Head of caudate nucleus (tissue), 42 donors: ENCODE measurements at places on chromosomes 2 and 18.

DNA sequence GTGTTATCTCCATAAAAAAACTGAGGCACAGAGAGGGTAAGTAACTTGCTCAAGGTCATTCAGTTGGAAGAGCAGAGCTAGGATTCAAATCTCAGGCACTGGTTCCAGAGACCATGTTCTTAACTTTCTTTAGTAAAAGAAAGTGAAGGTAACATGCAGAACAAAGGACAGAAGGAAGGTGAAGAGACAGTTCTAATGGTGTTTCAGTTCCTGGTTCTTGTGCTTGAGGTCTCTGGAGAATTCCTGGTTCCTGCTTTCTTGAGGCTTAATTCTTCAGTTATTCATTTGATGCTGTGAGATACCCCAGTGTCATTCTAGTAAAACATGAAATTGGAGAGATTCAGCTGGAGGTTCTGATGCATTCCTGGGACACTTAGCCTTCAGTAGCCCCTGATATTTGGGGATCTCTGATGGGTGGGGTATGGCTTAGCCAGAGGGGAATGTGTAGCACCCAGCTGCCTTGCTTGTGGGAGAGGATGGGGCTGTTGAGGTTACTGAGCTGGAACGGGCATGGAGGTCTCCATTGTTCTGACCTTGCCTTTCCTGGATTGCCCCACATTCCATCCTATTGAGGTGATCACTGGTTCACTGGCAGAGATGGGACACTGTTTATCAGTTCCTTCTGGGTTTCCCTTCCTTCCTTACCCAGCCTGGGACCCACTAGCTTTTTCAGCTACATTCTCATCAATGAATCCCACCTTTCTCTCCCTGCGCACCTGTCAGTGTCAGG is 46.8 kb downstream of the SEMA4F start:
- DNase-seq: no peak

DNA sequence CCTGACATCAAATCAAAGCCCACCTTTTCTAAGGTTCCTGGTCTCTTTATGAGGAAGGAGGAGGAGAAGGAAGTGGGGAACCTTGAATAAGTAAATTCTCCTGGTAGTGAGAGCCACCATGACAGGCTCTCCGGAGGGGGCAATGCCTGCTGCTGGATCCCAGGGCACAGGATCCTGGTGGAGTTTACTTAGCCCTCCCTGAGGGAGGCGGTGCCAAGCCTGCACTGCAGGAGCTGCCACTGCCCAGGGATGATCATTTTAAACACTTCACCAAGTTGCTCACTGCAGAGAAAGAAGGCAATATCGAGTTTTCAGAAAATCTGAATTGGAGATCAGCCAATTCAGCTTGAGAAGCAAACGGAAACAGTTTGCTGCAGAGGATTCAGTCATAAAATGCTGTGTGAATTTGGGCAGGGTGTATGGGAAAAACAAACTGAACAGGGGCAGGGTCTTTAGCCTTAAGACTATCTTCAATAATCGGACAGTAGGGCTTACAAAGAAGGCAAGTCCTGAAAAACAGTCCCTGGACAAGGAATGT is 200.7 kb downstream of the RAD51AP2 start:
- DNase-seq: no peak

GRCh38 chr2:85708641-85709040 is 14.5 kb downstream of the GNLY start:
- no peak for DNase-seq

- no peak for DNase-seq
These were observed 190.1 kb upstream of the GLI2 start for GRCh38 chr2:120545521-120546047.

GRCh38 chr18:27040796-27041195 is 144.3 kb downstream of the CHST9 start:
- no peak for DNase-seq

- no peak for DNase-seq
These were observed 706.1 kb upstream of the HS6ST1 start for GRCh38 chr2:129024796-129025195.

- DNase-seq: no peak
These were observed 44.4 kb upstream of the CCDC68 start for GRCh38 chr18:55003695-55004094.

DNA sequence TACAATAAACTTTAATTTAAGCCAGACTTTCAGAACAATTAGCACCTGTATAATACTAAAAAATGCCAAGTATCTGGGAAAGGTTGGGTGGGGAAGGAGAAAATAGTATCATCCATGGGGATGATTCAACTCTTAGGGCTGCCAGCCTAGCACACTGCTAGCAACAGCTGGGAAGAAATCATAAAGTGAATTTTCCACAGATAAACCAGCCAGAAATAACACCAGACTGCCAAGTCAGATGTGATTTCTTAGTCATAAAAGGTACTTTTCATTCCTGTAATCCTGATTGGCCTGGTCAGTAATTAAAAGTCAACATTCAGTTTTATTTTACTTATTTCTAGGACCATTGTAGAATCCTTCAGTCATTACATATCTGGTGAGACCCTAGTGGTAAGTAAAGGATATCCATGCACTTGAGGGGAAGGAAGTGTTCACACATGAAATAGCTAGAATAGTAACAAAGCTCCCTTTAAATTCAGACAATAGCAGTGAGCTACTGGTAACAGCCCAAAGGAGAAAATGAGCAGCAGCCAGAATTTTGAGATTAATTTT is 59.4 kb downstream of the LIMS1 start:
- DNase-seq: no peak

- DNase-seq: no peak
These were observed 24.4 kb upstream of the THOC1 start for GRCh38 chr18:292271-292670.

GRCh38 chr2:29134933-29135332 is 19.7 kb downstream of the CLIP4 start:
- DNase-seq: no peak

- DNase-seq: no peak
These were observed 663 bp downstream of the C2orf49 start for GRCh38 chr2:105338020-105338385.

- no peak for DNase-seq
These were observed 52.7 kb upstream of the ODC1 start for GRCh38 chr2:10500601-10501361.

- DNase-seq: no peak
These were observed 180.5 kb upstream of the DTNA start for GRCh38 chr18:34529358-34530335.

DNA sequence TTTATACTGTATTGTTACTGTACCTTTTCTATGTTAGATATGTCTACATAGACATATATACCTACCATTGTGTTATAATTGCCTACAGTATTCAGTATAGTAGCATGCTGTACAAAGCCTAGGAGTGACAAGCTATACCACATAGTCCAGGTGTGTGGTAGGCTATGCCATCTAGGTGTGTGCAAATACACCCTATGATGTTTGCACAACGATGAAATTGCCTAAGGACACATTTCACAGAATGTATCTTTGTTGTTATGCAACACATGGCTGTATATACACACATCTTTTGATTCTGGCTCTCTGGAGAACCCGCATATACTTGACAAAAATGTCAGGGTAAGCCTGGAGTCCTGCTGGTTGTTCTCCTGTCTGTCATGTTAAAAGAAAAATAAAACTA is 85.1 kb downstream of the BCL2L11 start:
- DNase-seq: no peak

DNA sequence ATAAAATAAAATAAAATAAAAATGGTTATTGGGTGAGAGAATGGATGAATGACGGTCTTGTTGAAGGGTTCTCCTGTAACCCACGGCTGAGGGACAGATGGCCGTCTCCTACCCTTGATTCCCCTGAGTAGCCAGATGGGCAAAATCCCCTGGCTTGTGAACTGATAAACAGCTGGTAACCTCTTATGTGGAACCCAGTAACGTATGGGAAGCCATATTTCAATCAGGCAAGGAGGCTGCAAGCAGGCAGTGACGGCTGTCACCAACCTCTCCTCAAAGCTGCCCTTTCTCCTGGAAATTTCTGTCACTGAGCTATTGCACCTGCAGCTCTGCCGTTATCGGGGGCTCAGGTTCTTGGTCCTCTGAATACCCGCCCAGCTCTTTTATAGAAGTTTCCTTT is 165.3 kb upstream of the SMAD2 start:
- no peak for DNase-seq

- peak; percentile 8 for DNase-seq
These were observed 46.6 kb downstream of the USP40 start for GRCh38 chr2:233519787-233520611.

DNA sequence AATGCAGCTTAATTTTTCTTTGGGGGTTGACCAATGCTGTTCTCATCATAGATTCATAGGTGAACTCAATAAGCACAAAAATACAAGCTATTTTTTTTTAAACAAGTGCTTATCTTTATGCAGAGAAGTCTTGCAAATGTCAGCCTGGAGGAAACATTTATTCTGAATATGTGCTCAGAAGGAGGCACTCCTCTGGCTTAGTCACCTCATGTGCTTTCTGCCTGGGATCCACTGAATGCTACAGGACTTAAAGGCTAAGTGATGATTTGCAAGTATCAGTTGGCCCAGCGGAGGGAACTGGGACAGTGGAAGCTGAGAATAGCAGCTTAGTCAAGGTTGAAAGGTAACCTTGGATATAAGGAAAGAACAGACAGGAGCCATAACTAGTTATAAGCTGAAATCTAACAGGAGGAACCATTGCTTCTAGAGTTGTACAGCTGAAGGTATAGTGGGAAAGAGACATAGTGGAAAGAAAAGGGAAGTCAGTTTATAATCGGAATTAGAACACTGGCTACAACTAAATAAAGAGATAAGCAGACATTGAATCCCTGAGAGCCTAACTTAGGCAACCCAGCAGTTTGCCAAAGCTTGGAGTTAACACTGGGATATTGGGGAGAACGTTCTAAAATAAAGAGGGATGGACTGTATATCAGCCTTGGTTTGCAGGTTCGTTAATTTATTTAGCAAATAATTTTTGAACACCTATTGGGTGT is 488.7 kb downstream of the SUCLG1 start:
- no peak for DNase-seq

GRCh38 chr2:77578354-77578753 is 56.2 kb upstream of the LRRTM4 start:
- DNase-seq: no peak
